ENCODE measurements at places on chromosomes 16 and 17. TPM values are rescaled to one million over a fixed set of nuclear protein-coding genes. Genes with fewer than 3 reads are reported as not detected.
A peak's percentile ranks its signal among the peaks of the same experiment; 100 is the strongest.

DNA sequence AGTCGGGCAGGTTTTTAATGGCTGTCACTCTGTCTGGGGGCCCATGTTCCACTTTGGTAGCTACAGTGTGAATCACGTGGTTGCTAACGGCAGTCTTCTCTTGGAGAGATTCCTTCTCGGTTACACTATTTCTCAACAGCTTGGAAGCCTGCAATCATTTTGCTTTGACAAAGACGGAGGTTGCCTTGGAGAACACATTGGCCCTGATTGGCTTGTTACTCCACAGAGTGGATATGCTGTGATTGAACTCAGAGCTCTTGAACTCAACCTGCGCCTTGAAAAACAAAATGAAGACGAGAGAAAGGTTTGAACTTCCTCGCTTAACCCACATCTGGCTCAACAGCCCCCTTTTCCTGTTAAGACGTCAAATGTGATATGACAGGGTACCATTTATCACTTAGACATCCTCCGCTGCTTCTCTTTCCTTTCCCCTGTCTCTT lies 218.9 kb downstream of the MAF start:
- DNase-seq: no peak

DNA sequence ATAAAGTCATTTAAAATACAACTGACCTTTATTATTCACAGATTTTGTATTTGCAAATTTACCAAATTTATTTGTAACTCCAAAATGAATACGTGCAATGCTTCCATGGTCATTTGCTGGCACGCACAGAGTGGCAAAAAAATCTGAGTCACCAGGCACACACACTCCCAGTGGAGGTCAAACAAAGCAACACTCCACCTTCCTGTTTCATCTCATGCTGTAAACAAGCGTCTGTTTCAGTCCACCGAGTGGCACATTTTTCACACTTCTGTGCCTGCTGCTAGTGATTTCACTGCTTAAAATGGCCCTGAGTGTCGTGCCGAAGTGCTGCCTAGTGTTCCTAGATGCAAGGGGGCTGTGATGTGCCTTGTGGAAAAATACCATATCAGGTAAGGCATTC lies 17.8 kb upstream of the ITGAE start:
- no peak for DNase-seq

The SLC13A2 gene
- not detected for total RNA-seq

DNA sequence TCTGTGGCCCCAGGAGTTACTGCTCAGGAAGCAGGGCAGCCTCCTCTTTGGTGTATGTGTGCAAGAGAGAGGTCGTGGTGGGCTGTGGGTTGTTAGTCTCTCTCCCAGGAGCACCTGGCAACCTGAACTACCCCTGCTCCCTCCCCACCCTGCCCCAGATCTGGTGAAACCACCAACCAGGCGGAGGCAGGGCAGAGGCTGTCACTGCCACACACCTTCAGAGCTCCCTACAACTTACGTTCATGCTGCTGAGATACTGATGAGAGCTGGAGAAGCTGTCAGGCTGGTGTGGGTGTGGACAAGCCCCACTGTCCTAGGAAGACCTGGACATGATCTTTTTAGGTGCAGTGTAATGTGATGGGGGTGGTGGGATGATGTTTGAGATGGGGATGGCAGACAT lies 24.3 kb downstream of the GOSR2 start:
- no peak for DNase-seq

GRCh38 chr17:35666967-35667532 lies 64.4 kb upstream of the RASL10B start:
- DNase-seq: no peak

DNA sequence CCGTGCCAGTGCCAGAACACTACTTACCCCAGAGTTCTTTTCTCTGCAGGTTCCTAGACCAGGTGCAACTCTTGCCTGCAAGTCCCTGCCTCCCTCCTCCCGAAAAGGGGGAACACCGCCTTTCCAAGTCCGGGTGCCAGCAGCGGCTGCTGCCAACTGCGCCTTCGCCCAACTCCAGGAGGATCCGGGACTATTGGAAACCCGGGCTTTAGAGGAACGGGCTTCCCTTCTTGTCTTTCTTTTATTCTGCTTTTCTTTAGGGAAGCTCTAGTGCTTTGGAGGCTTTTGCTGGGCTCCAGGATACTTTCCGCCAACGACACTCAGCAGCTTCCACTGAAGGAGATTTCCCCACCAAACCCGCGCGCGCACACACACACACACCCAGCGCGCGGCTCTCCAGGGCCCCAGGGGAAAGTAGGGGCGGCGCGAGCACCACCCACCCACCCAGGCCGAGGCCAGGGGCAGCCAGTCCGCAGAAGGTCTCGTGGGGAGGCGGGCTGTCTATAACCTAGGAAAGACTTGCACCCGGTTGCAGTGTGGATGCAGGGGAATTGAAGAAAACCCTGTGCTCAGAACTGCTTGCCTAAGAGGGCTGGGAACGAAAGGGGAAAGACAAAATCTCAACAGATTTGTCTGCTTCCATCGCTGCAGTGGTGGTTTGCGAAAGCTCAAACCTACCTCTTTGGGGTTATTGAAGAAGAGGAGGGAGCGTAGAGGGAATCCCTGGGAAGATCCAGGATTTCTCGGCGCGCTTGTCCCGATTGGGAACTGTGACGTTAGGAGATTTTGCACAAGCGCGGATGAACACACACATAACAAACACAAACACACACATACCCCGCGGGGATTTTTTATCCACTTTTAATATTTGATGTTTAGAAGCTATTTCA lies 977 bp upstream of the CA10 start:
- DNase-seq: no peak

The VASN gene
- total RNA-seq: 0.57 TPM

DNA sequence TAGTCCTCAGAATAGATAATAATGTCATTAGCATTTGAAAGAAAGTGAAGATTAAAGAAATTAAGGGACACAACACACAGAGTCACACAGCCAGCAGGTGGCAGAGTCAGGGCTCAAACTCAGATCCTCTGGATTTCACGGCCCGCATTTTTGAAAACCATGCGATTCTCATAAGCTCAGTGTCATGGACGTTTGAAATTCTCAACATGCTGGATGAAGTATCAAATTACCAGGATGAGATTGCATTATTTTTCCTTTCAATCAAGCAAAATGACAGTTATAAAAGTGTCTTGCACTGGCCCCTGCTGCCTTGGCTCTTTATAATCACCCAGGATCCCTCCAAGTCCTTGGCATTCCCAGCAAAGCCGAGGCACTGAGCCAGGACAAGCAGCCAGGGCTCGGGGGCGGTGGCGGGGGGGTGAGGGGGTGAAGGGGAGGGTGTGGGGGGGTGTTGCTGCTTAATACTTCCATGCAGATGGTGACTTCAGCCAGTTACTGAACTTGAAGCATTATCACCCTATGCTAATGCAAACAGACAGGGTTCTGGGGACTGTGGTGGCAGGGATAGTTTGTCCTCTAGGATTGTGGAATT lies 6.6 kb upstream of the BMERB1 start:
- DNase-seq: peak; percentile 68

The CMTM2 gene
- 0.49 TPM for total RNA-seq

The POLDIP2 gene
- 29.4 TPM for total RNA-seq

All from CD4-positive, CD25-positive, alpha-beta regulatory T cell (primary cell).